ENCODE measurements at places on chromosomes 5 and 9. TPM values are rescaled to one million over a fixed set of nuclear protein-coding genes. Genes with fewer than 3 reads are reported as not detected.

GRCh38 chr5:68587171-68587570 is 371.6 kb downstream of the PIK3R1 start:
- no peak for DNase-seq

The NIPAL4 gene
- not detected for total RNA-seq

DNA sequence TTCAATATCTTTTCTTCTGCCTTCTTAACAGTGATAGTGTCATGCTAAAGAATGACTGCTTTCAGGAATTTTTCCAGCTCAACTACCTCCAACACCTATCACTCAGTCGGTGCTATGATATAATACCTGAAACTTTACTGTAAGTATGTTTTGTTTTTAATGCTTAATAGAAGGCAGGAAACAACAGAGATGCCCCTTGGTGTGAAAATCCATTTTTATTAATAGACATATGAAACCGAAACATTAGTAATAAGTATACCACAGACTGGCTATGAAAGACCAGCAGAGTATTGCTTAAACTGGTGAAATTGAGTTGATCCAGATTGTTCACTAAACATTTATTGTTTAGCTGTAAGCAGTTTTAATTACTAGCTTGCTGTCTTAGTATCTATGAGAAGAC is 25.2 kb downstream of the SKP2 start:
- no peak for DNase-seq

DNA sequence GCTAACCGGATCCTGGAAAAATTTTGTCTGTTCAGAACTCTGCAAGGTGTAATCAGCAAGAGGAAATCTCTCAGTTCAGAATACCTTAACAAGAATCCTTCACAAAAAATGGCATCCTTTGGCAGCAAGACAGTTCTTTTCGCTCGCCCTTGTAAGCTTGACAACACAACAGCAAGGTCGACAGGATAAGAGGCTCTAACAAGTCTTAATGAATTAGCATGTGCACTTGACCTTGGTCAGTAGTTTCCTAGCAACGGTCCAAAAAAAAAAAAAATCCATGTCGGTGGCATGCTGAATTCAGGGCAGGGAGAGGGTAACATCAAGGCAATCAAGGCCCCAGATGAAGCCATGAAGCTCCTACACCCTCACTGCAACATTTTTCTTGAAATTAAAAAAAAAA is 172.8 kb downstream of the APBA1 start:
- no peak for DNase-seq

- no peak for DNase-seq
These were observed 54.7 kb downstream of the FXN start for GRCh38 chr9:69090140-69090750.

DNA sequence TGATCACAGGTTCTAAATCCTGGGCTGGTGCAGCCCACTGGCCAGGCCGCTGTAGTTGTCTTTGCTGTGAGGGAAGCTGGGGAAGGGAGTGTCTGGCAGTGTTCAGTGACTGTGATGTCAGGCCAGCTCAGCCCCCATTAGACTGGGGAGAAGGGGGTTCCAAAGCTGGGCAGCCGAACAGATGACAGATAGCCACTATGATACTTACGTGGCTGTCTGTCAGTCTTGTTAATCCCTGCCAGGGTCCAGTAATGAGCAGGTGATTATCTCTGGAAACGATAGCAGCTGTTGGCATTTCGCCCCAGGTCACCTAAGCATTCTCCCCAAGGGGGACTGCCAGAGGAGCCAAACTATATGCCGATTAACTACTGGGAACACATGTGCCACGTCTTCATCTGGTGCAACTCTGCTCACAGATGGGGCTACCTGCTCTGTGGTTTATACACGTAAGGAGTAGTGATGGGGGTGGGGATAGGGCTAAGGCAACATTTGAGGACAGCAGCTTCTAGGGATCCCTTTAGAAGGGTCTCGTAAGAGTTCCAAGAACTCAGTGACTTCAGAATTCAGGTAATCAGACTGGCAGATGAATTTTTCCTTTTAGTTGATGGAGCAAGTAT is 396.3 kb downstream of the KDM4C start:
- no peak for DNase-seq

- no peak for DNase-seq
These were observed 133.0 kb downstream of the ZSWIM6 start for GRCh38 chr5:61465066-61465465.

The ASS1 gene
- 4.1 TPM for total RNA-seq

The MLANA gene
- total RNA-seq, result not detected

DNA sequence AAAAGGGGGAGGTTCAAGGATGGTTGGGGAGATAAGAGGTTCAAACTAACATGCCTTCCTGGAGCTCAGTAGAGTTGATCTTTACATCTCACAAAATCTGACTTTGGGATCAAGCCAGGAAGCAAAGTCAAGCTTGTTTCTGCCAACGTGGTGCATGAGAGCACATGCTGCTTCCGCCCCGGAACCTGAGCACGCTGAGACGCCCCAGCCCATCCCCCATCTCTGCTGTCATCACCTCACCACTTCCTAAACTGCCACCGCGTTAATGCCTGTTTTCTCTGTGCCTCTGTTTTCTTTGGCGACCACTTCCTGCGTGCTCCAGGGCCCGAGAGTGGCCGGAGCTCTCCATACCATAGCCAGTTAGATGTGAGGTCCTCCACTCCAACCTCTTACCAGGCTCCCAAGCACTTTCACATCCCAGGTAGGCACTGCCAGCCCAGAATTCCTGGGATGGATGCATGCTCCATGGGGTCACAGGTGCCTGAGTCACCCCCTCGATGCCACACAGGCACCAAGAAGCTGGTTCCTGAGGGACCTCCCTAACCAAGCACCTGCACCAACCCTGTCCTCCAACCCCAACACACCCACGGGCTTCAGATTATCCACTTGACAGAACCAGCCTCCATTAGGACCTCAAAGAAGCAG is 31.2 kb upstream of the AFAP1L1 start:
- DNase-seq, result peak; percentile 78

The GALNT12 gene
- total RNA-seq, result 12.2 TPM

DNA sequence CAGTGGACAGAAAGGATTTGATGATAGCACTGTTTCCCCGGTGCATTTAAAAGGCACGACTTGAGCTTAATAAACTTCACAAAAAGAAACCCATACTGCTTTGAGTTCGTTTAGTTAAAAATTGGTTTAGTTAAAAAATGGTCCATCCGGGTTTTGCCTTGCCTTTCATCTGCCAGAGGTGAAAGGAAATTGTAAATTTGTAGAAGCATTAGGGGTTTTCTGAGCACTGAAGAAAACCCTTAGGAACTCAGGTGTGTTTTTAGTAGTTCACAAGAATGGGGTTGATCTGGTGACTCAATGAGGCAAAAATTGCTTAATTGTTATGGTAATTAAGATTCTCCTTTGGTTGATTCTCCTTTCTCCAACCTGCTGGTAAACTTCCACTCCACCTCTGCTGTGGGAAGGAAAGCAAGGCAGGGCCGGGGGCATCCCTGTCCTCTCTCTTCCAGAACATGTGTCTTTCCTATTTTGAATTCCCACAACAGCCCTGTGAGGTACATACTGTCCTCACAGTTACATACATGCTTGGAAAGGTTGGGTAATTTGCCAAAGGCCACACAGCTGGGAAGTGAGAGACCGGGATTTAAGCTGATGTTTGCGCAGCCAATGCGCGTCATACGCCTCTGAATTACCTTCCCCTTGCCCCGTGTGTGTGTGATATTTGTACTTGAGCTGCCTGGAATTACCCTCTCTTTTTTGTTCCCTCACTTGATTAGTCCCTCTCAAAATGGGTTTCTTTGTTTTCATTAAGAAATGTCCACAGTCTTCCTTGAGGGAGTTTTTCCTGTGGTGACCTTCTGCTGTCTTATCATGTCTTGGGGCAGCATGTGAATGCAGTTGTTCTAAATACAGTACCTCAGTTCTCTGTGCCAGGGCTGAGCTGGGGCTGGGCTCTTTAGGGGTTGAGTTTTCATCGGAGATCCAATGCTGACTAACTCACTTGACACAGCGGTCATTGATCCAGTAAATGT is 94.4 kb downstream of the ARHGAP26 start:
- no peak for DNase-seq

- no peak for DNase-seq
These were observed 465.4 kb downstream of the RASEF start for GRCh38 chr9:82597241-82598203.

- no peak for DNase-seq
These were observed 2.7 kb downstream of the NXNL2 start for GRCh38 chr9:88537761-88538091.
